ENCODE measurements at places on chromosomes 3 and 15.
A peak's percentile ranks its signal among the peaks of the same experiment; 100 is the strongest.

- peak; percentile 69 for DNase-seq
Observed at GRCh38 chr3:123071146-123071545, 4.3 kb downstream of the PDIA5 start.

- peak; percentile 51 for DNase-seq
Observed at GRCh38 chr3:25423780-25424588, 4.1 kb upstream of the RARB start.

- peak; percentile 67 for DNase-seq
Observed at GRCh38 chr15:48355377-48355776, 24.1 kb downstream of the DUT start.

GRCh38 chr3:12966847-12967605 lies 106.2 kb downstream of the IQSEC1 start:
- DNase-seq, result peak; percentile 22

DNA sequence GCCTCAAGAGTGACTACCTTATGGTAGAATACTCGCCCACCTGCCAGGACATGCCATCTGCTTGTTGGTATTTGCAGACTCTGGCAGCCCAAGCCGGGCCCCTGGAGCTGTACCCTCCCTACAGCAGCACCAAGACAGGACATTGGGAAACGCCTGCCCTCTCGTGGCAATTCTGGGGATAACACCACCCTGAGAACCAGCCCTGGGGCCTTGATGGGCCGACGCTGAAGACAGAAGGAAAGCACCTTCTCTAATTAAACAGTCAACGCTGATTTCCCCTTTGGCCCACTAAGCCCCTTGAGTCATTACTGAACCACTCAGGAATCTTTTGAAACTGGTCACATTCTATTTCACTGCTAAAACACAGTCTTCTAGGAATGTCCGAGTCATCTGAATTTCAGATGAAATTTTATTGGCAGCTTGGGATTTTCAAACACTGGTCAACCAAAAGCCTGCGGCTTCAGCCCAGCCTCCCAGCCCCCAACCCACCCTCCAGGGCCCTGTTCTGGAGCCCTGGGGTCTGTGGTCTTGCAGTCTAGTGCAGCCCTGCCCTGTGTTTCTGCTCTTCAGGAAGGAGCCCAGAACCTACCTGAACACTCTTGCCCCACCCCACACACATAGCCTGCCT lies 91.3 kb downstream of the TMEM266 start:
- peak; percentile 69 for DNase-seq

DNA sequence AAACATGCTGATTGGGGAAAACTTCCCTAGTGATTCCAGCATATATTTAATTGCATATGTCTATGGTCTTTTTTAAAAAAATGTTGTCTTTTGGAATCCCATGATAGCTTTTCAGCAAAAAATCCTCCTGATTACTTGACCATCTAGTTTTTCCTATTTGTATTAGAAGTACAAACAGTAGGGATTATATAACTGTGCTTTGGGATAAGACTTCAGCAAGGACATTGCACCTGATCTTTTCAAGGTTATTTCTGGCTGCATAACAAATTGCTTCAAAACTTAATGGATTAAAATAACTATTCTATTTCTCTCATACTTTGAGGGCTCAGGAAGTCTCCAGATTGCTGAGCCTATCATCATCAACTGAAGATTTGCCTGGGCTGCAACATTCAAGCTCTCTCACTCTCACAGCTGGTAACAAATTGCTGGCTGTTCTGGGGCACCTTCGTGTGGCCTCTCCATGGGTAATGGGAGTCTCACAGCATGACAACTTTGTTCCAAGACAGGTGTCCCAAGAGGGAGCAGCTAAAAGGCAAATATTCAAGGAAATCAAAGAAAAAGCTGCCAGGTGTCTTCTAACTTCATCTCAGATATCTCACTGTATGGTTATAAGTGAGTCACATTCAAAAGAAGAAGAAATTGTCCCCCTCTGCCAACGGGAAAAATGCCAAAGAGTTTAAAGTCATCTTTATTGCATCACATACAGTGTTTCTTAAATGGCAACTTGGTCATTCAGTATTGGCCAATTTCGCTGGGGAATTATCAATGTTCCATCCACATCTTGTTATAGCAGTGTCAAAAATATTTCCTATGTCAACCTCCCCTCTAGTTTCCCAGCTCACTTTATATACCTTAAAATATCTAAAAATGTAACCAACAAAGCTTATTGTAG lies 644.5 kb upstream of the GRM7 start:
- DNase-seq, result no peak

- no peak for DNase-seq
Observed at GRCh38 chr3:167992381-167992780, 103.3 kb downstream of the GOLIM4 start.

DNA sequence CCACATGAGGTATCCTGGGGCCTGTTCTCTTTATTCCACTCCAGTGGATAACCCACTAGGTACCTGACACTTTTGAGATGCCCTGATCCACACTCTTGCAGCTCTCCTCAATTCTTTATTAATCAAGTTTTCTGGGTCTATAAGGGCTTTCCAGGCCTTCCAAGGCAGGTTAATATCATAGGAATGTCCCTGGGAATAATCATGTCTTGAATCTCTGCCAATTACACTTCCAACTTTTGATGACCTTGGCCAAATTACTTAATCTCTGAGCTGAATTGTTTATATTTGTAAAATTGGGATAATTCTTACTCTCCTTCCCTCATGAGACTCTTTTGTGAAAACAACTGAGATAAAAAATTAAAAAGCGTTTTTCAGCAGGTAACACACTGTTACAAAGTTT lies 881.7 kb downstream of the MCTP2 start:
- DNase-seq, result no peak

GRCh38 chr3:56629047-56629446 lies 54.0 kb downstream of the TASOR start:
- no peak for DNase-seq

DNA sequence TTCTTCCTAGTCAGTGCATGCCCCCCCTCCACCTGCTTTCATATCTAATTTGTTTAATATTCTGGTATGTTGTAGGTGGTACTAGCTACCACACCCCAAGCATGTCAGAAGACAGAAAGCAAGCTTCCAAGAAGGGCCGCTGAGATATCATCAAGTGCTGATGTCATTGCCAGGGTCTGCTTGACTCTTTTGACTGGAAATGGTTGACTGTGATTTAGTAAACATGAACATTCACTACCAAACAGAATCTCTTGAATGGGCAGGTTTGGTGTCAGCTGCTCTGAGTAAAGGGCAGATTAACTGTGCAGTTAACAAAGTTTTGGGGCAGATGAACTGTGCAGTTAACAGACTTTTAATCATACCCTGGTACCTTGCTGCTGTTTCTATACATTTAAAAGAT lies 244.2 kb upstream of the SATB1 start:
- no peak for DNase-seq

DNA sequence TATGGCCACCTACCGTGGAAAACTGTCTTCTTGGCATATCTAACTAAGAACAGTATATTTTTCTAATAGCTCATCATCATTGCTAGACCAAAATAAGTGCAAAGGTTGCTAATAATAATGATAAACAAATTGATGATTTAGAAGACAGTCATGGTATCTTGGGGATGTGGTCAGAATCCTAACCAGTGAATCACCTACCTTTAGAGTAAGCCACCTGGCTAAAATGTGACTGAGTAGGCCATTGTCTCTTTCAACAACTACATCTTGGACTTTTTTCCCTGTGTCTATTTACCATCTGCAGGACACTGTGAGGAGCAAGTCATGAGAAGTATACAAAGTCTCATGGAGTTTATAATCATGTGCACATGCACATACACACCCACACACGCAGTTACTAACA lies 273.5 kb upstream of the SEMA6D start:
- DNase-seq, result no peak

DNA sequence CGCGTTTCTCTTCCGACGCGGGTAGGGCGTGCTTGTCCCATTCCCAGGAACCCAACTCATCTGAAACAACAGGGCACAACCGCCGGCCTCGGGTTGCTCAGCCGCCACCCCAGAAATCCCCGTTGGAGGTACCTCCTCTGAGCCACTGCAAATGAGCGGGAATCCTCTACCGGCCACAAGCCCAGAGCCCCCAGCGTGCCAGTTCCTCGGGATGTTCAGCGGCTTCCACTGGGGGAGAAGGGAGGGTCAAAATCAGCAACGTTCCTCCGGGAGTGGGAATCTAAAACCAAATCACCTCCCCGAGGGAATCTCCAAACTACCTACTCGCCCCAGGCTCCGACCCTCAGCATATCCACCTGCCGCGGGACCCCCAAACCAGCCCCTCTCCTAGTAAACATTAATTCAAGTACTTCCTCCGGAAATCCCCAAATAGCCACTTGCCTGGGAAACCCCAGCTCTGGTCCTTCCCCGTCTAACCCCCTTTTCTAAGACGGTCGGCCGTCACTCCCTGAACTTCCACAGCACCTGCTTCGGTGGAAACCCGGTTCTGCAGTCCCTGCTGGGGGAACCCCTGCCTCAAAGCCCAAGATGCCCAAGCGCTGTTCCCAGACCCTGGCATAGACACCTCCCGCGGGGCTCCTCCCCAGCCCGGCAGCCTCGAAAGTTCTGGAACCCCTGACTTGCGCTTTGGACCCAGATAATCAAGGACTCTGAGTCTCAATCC lies 887 bp downstream of the OXTR start:
- DNase-seq, result no peak

GRCh38 chr3:104411757-104412156 lies 955.0 kb upstream of the ALCAM start:
- DNase-seq, result no peak

Data from fibroblast of pulmonary artery (primary cell).